ENCODE measurements at places on chromosomes 3 and 15.
A peak's percentile ranks its signal among the peaks of the same experiment; 100 is the strongest.

DNA sequence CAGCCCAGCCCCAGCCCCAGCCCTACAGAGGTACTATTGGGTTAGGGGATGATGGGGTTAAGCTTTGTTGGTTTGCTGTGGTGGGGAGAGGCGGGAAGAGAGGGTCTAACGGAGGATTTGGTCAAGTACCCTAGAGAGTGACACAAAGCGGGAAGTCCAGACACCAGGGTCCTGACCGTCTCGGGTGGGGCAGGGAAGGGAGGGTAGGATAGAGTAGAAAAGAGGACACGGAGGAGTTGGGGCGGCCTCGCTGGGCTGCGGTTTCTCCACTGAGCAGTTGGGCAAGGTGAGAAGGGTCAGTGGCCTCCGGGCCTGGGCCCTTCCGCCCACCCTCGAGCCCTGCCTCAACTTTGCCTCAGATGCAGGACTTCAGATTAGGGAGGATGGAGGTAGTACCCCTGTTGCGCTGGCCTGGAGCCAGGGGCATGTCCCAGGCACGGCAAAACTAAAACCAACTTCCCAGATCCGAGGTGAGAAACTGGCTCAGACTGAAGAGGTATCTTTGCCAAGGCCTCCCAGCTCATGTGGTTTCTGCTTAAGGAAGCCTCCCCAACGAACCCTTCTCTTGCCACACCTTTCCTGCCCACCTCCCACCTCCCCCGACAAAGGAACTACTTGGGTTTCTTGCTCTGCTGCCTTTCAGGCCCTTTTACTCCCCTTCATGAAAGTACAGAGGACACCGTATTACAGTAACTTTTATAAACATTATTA lies 551 bp downstream of the PML start:
- peak; percentile 25 for DNase-seq

DNA sequence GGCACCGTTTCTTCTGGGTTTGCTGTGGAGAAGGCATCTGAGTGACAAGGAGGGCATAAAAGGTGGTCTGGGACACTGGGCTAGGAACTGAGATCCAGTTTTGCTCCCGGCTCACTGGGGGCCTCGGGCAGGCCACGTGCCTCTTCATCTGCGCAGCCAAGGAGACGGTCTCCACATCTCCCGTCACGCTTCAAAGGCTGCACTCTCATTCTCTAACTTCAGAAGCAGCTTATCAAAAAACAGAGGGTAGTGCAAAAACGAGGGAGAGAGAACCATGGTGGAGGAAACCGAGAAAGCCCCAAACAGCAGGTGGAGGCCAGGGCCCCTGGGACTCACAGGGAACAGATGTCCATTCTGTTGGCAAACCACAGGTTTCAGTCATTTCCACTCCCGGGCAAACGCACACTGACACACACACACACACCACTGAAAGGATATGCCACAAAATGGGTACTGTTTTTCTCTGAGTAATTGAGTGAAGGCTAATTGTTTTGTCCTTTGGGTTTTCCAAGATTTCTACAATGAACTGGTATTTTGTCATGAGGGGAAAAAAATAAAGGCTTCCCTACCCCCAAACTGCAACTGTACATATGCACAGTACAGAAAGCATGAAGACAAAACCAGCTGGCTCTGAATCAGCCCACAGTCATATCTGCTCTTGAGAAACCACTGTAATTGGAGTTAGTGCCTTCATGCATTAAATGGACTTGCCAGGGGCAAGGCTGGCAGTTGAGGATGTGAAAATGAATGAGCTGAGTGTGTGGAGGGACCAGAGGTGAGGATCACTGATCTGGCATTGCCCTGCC lies 71.9 kb downstream of the MGLL start:
- DNase-seq, result peak; percentile 73

GRCh38 chr3:151268267-151269235 lies 9.8 kb downstream of the P2RY14 start:
- DNase-seq, result no peak

DNA sequence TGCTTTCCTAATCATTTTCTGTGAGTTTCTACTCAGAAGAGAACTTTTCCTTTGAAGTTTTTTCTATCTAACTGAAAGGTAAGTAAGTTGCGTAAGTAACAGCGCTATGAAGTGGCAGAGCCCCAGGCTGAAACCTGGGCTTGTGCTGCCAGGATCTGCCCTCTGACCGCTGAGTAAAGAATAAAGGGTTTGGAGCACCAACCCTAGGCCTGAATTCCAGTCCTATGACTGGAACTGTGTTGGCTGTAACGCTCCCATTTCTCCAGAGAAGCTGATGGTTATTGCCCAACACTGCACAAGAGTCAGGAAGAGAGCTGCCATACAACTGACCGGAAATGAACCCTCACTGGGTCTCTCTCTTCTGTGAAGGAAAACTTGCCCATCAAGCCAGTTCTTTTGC lies 87.0 kb downstream of the FOXB1 start:
- peak; percentile 73 for DNase-seq

GRCh38 chr3:160232014-160232413 lies 6.8 kb downstream of the C3orf80 start:
- DNase-seq, result no peak

GRCh38 chr3:69359916-69360315 lies 26.0 kb downstream of the FRMD4B start:
- no peak for DNase-seq

DNA sequence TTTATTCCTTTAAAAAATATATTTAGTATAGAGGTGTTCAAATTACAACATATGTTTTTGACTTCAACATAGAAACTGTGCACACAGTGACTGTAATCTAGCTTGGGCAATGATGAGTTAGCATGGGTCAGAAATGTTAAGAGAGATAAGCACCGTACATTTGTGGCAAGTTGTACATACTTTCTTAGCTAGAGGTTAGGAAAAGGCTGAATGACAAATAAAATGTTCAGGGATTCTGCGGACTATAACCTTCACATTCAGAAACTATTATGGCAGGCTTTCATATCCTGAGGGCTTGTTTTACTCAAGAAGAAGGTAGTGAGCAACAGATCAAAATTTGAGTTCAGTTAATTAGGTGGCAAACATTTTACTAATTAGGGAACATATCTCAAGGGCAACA lies 379.7 kb upstream of the EPHA6 start:
- no peak for DNase-seq

Data from GM03348 (cell line).